H7 (cell line): ENCODE measurements at places on chromosomes 5 and 9. TPM values are rescaled to one million over a fixed set of nuclear protein-coding genes. Genes with fewer than 3 reads are reported as not detected.
A peak's percentile ranks its signal among the peaks of the same experiment; 100 is the strongest.

GRCh38 chr5:39896104-39896503, 471.3 kb upstream of the DAB2 start:
- DNase-seq, result no peak

- DNase-seq, result no peak
Measured at GRCh38 chr9:116144038-116144437, 9.6 kb upstream of the PAPPA start.

DNA sequence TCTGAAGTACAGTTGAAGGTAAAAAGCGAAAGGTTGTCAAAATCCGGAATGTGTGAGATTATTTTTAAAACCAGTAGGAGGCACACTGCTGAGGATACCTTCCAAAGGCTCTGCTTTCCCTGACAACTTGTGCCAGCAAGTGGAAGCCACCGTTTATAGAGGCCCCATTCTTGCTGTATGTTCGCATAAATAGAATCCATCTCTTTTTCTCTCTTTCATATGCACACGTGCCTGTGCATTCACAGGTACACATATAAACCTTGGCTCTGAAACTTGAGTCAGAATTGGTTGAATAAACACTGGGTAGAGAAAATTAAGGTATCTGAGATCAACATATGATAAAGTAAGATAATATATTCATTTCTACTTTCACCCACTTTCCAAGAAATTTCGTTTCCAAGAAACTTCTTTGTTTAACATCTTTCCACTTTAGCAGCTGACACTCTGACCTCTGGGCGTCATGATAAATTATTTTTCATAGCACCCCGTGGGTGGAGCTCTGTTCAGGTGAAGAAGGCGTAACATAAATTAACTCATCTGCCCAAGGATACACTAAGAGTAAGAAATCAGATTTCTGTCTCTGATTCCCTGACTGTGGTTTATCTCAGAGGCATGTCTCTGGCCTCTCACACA, 63.7 kb upstream of the RICTOR start:
- DNase-seq, result peak; percentile 12

DNA sequence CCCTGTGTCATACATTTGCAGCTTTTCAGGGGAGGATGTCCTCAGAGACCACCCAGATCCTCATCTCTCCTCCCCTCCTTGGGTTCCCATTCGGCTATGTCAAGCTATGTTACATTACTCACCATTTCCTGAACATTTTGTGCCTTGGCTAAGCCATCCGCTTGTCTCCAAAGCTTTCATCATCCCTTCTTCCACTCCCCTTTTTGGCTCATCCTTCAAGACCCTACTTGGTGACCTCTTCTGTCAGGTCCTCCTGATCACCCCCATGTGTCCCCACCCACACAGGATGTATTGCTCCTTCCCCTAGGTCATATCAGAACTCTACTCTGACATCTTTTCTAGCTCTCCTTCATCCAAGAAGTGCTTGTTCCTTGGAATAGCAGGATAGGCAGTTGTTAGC, 81.8 kb downstream of the BOD1 start:
- no peak for DNase-seq

DNA sequence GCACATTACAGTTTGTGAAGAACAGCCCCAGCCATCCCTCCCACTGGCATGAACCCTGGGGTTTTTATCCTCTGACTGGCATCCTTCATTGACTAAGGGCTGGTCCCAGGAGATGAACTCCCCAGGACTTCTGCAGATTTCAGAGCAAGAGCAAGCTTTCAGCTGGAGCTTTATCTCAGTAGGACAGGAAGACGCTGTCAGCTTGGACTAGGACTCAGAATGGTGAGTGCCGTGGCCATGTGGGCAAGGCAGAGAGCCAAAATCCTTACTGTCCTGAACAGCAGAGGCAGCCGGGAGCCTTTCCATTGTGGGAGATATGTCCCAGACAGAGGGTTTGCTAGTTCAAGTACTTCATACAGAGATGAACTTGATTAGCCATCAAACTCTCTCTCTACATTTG, 3.2 kb upstream of the ACOT12 start:
- no peak for DNase-seq

DNA sequence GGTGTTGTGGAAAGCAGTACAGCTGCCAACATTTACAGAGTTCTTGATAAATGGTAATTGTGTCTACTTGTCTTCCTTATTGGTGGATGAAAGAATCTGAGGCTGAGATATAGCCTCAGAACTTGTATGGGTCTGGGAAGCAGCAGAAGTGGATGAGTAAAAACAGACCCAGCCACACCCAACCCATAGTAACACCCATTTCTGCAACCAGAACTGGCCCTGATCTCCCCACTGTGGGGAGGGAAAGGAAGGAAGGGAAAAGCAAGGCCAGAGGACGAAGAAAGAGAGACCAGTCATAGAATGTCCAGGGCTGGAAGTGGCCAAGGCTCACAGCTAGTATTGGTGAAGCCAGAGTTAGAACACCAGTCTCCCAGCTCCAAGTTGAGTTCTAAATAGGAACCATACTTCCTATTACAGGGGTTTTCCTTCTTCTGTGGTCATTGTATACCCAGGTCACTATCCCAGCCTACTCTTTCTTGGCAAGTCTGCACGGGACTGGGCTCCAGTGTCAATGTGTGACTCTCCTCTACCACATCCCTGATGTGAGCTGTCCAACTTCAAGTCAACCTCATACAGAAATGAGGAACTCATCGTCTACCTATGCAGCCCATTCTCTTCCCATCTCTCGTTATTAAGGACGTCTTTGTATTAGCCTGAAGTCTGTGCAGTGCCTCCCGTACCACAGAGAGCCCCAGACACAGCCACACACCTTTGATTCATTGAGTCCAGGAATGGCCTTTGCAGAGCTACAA, 35.9 kb downstream of the ITK start:
- no peak for DNase-seq

DNA sequence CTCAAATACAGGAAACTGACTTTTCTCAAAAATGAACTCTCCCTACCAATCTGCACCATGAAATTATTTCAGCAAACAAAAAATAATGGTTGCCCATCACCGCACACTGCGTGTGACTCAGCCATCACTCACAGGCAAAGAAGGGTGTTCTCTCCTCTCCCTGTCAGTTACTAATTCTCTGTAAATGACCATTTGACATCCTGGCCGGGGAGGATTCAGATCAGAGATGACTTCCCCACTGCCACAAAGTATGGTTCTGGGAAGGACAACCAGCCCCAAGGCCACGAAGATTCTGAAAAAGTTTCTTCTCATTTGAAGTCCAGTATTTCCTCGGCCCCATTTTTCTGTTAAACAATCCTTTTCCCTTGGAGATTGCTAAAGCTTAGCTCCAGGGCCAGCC, 199.4 kb downstream of the AUH start:
- no peak for DNase-seq

GRCh38 chr5:75584641-75585040, 26.6 kb upstream of the ANKDD1B start:
- DNase-seq, result no peak

DNA sequence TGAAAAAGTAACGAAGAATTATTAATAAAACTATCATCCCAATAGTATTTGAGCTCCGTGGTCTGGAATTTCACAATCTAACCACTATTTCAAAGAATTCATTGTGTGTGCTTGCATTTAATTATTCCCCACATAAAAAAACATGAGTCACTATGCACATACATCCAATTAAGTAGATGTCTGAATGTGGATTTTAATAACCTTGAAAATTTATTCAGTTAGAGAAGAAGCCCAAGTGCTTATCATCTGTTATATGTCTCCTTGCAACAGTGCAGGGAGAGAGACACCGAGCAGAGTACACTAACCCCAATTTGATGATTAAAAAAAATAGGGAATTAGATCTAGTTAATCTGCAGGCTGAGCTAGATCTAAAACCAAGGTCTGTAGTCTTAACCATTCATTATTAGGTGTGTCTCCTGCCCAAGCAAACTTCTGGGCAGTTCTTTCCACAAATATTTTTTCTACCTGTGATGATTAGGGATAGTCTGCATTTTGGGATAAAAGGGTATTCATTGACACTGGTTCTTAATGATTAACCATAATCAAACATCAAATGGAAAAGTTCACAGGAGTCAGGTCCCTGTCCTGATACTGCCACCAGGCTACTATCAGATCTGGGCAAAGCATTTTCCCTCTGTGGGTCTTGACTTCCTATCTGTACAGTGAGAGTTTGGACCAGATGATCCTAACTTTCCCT, 164.2 kb downstream of the GRIA1 start:
- no peak for DNase-seq

DNA sequence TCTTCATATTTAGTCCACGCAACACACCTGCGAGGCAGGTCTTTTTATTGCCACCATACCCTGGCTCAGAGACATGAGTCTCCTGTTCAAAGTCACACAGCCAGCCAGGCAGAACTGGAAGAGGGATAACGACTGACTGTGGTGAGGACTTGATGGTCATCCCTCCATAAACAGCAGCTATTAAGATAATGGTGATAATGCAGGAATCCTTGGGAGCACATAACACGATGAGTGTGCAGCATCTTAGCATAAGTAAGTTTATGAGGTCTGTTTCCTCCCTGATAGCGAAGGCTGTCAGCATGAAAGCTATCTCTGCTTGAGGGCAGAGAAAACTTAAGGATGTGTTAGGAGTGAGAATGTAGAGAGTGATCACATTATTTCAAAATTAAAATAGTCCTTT, 30.9 kb downstream of the KCTD16 start:
- DNase-seq, result no peak

DNA sequence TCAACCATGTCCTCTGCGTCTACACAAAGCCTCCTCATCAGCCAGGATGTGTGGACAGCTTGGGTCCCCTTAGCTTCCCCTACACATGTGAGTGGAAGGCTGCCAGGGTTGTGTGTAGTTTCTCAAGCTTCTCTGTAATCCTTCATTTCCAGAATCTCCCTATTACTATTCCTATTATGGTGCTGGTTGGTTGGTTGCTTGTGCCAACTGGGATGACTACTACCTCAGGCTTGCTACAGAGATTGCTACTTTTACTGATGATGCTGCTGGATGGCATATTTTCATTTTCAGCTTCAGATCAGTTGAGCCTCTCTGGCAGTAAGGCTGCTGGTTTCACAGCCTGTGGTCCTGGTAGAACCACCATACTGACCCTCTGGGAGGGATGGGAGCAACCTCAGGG, 39.9 kb downstream of the ATG10 start:
- no peak for DNase-seq

DNA sequence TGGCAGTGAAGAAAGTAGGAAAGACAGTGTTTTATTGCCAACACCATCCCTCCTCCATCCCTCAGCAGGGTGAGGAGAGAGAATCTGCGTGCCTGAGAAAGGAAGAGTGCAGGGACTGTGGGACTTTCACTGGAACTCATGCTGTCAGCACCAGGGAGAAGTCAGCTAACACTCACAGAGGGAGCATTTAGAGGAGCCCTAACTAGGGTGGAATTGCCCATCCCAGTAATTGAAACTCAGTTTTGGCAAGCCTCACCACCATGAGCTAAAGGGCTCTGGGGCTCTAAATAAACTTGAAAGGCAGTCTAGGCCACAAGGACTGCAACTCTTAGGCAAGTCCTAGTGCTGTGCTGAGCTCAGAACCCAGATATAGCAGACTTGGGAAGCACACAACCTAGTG, 622.3 kb downstream of the SEMA5A start:
- DNase-seq, result no peak

DNA sequence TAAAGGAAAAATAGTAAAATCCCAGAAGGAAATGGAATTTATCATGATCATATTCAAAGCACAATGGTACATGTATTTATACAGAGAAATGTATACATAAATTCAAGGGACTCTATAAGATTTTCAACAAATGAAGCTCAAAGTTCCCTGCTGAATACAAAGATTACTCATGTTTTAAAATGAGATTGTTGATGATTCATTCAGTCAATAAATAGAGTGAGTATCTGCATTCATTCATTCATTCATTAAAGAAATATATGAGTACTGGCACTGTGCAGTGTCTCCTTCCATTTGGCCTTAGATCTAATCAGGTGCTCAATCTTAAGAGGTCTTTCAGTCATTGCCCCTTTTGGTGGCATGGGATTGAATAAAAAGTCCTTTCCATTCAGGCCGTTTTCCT, 310.0 kb downstream of the KIAA0825 start:
- no peak for DNase-seq

GRCh38 chr9:117957267-117957666, 253.1 kb downstream of the TLR4 start:
- no peak for DNase-seq

GRCh38 chr5:40235471-40236400, 444.0 kb upstream of the PTGER4 start:
- no peak for DNase-seq

DNA sequence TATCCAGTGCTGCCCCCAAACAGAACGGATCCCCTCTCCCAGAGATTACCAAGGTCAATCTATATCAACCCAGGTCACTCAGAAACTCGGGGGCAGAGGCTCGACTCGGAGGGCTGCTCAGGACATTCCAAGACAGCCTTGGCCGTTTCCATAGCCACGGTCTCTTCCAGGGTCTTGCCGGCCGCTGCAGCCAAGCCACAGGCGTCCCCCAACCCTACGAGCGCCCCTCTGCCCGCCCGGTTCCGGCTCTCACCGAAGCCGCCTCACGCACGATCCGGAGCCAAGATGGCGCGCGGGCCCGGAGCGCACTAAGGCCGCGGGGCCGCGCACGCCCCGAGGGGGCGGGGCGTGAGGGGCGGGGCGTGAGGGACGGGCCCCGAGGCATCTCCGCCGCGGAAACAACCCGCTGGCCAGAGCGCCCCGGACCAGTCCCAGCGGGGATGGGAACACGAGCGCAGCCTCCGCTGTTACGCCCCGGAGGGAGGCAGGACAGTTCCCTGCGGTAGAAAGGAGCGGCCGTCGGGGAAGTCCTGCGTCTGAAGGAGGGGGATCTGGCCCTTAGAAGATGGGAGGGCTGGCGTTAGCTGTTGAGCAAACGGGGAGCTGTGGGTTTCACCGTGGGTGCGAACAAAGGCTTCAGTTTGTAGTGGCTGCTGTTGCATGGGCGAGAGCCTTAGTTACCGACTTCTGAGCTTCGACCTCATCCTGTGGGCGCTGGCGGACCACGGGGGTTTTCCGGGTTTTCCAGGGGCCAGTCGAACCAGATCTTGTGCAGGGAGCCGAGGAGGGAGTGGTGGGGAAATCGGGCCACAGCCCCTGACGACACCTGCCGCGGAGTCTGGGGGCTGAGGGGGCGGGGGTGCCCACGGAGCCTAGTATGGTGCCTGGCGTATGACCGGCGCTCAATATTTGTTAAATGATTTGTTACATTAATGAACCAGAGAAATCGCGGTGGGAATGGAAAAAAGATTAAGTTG, at the start of gene RPP25L:
Gene RPP25L, minus strand, starts transcription at position 287 of the 977 bp plus-strand sequence. CDS start 801 bp downstream, outside the sequence.
- DNase-seq, result peak; percentile 98

- no peak for DNase-seq
Measured at GRCh38 chr5:39955156-39955555, 530.4 kb upstream of the DAB2 start.

GRCh38 chr9:116817762-116818161, 130.7 kb downstream of the TRIM32 start:
- DNase-seq, result no peak

The TDRD7 gene
- total RNA-seq, result 4.0 and 7.7 TPM in 2 replicates

The TMEM161B gene
- total RNA-seq, result 12.2 and 15.1 TPM in 2 replicates

The SEMA6A gene
- total RNA-seq, result 207 and 294 TPM in 2 replicates

The NOTCH1 gene
- total RNA-seq, result 32.2 and 33.3 TPM in 2 replicates

The C5orf58 gene
- total RNA-seq, result 4.3 and 4.9 TPM in 2 replicates

The TMEM174 gene
- not detected in 2 replicates for total RNA-seq

The ZNF883 gene
- total RNA-seq, result 0.21 TPM in 1 of 2 replicates, not detected in the other
